Urinary bladder (tissue), 4 donors: ENCODE measurements at places on chromosomes 1 and 21.

- no peak for DNase-seq
These were observed 118.5 kb downstream of the ITSN1 start for GRCh38 chr21:33760641-33761440.

DNA sequence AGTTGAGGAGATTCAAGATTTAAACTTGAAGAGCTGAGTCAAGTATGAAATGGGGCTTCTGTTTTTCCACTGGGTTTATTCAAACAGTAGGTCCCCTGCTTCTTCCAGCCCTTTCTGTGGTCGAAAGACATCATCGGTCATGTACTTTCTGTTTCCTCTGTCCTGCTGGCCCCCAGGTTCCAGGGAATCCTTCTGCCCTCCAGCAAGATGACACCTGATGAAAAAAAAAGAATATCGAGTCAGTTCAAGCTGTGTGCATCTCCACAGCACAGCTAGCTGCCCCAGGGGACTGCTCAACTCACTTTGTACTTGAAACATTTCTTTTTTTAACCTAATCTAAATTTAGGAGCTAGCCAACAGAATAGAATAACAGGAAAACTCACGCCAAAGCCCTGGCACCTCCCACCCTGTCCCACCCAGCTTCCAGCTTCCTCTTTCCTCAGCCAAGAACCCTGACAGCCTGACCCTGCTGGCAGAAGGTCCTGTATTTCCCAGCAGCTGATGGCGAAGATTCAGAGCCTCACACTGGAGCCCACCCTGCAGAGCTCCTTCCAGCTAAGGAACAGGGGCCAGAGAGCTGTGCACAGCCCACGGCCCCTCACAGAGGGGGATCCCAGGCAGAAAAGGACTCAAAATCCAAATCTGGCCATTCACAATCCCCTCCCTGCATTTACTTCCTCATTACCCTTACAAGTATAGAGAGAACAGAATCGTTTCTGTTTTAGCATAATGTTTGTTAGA lies 176.5 kb downstream of the PSMG1 start:
- no peak for DNase-seq

- no peak for DNase-seq
These were observed 308.5 kb downstream of the MRPL39 start for GRCh38 chr21:25298512-25299491.

- peak; percentile 62 for DNase-seq
These were observed 4.4 kb upstream of the C2CD2 start for GRCh38 chr21:41957991-41958766.

DNA sequence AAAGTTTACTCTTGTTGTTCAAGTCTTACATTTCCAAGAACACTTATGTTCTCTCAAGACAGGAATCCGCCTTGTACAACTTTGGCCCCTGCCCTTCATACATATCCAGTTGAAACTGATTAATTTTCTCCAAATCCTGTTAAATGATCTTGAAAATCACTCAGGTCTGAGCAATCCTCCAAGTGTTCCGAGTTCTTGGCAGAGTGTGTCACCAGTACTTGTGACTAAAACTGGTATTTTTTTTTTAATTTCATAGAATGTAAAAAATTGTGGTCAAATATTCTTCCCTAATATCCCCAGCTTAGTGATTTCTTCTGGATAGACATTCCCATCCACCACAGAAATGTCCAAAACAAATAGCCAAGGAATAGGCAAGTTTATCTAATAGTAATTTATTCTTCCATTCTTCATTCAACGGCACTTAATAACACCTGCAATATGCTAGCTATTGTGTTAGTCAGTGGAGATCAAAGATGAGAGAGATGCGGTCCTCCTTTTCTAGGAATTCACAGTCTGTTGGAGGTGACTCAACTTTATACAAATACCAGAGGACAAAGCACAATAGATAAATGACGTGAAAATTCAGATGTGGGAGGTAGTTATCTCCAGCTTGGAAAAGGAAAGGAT lies 71.4 kb downstream of the DIRAS3 start:
- no peak for DNase-seq

DNA sequence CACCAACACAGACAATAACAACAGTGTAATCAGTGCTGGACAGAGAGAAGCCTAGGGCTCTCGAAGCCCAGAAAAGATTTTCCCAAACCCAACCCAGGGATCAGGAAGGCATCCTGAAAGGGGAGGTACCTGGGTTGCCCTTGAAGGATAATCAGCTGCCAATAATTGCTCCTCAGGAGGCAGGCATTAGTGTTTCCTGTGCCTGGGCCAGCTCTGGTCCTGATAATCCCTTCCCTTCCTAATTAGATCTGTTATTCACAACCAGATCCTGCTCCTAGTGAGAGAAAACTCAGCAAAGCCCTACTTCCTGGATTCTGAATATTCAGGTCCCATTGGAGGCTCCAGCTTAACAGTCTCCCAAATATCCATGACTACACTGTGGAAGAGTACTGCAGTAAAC lies 117.4 kb downstream of the DMRTA2 start:
- no peak for DNase-seq

DNA sequence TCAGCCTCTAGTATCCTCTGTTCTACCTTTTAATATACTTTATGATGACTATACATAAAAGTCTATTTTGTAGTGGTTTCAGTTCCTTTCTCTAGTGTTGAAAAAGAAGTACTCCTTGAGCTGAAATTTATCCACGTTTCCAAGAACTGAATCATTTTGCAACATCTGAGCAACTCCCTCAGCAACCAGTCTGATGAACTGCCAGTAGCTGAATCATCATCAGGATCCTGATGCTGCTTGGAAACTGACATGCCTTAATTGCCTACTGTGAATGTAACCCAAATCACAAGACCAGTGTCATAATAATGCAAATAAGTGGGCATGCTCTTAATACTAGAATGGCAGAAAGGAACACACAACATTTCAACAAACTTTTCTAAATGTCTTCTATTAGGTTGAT lies 103.3 kb downstream of the CYYR1 start:
- no peak for DNase-seq

DNA sequence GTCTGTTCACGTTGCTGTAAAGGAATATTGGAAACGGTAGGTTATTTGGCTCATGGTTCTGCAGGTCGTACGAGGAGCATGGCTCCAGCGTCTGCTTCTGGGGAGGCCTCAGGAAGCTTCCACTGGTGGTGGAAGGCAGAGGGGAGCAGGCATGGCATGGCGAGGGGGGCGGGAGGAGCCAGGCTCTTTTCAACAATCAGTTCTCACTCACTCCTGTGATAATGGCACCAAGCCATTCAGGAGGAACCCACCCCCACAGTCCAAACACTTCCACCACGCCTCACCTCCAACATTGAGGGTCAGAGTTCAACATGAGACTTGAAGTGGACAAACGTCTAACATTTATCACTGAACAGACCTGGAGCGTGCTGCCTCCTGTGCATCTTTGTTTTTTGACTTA lies 141.2 kb downstream of the PGBD5 start:
- no peak for DNase-seq

DNA sequence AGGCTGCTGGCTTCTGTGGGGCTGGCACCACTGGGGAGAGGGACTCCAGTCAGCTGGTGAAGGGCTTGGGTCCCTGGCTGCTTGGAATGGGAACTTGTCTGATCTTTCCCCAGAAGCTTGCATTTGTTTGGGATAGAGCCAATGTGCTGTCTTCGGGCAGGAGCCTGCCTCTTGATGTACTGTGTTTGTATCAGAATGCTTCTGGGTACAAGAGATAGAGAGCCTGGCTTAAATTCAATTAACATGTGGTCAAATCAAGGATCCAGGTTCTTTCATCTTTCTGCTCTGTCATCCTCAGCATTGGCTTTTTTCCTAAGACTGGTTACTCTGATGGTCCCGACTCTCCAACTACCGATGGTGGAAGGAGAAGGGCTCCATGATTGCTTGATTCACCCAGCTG lies 16.0 kb upstream of the PROK1 start:
- DNase-seq: no peak
